ENCODE measurements at places on chromosomes 5 and 9.

- no peak for ATAC-seq
These were observed 32.3 kb downstream of the TMEM167A start for GRCh38 chr5:83044926-83045325.

DNA sequence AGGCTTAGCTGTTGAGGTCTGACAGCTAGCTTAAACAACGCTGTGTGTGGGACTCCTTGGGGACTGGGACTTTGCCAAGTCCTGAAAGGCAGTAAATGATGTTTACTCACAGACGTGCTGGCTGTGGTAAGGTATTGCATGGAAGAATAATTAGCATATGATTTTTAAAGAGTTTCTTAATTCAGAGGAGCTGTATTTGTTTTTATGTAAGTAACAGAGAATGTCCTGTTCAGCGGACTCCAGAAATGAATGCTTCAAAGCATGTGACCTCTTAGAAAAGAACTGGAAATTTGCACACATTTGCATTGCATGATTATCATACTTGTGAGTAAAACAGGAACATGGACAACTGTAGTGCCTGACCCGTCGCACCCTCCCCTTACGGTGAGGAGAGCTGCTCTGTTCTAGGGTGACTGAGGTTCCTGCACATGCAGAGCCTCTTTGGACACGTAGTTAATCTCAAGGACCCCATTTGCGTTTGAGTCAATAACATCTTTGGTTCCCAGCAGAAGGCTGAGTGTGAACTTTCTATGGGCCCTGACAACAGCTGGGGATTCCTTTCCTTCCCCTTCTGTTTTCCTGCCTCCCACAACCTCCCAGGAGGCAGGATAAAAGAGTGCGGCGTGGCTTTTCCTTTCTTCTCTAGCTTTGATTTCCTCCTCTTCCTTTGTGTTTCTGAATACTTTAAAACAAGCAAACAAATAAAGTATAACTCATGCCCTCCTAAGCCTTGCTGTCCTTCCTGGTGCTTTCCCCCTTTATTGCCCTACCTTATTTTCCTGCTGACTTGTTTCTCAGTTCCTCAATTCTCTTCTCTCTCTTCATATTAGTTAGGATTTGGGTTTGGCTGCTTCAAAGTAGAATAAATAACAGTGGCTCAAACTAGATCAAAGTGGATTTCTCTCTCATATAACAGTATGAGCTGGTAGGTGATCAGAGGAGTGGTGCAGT, 157.2 kb upstream of the CD180 start:
- no peak for ATAC-seq

DNA sequence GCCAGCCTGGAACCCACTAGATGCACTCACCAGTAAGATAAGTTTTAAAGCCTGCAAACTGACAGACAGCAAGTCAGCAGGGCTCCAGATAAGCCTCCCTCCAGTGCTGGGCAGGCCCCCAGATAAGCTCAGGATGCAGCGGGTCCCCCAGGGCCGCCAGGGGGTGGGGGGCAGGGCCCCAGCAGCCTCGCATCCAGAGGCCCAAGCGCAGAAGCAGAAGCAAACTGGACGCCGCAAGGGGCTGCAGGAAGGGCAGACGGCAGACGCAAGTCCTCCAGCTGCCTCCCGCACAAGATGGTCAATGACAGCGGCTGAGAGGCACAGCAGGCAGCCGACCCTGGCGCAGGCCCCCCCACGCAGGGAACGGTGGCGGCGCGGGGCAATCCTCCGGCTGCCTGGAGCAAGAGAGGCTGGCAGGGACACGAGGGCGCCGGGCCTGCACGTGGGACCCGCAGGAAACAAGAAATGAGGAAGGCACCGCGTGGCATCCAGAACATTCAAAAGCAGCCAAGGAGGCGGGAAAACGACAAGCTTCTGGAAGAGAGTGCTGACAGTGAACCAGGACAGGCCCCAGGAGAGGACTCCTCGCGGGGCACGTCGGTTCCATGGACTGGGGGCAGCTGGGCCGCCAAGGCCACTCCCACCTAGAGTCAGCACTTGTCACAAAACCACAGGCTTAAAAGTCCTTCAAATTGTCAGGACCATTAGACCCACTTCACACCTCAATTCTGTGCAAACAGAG, 49.8 kb downstream of the ROR2 start:
- no peak for ATAC-seq

DNA sequence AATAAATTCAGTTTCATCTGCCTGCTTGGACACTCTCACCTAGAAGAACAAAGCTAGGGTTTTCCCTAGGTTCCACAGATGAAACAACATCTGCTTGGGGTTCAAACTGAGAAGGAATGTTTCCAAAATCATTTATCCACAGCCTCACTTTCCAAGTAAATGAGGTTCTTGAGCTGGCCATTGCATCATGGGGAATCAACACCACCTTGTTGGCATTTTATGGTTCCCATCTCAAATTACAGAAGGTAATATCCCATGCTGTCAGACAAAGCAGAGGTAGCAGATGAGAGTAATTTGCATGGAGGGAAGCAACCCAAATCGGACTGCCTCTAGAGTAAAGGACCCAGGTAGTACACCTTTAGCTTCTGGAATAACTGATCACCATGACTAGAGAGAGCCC, 10.5 kb upstream of the NR4A3 start:
- no peak for ATAC-seq

GRCh38 chr9:127853312-127854183, 910 bp downstream of the ENG start:
- no peak for ATAC-seq
